ENCODE measurements at places on chromosomes 5 and 9.
A peak's percentile ranks its signal among the peaks of the same experiment; 100 is the strongest.

GRCh38 chr5:96079962-96080361 is 118.3 kb upstream of the ELL2 start:
- DNase-seq, result no peak

DNA sequence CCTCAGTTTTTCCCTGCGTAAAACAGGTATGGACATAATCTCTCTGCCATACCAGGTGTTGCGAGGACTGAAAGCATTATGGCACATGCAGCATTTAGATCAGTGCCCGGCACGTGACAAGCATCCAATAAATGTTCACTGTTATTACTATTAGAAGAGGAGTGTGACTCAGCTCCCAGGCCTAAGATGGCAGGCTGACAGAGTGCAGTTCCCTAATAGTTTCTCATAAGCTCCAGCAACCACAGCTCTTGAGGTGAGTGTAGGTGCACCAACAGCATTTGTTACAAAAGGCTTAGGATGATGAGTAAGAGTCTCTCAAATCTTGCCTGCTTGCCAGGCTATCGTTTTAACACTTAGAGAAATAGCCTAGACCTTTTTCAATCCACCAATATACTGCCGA is 28.9 kb upstream of the GLIS3 start:
- peak; percentile 87 for DNase-seq

DNA sequence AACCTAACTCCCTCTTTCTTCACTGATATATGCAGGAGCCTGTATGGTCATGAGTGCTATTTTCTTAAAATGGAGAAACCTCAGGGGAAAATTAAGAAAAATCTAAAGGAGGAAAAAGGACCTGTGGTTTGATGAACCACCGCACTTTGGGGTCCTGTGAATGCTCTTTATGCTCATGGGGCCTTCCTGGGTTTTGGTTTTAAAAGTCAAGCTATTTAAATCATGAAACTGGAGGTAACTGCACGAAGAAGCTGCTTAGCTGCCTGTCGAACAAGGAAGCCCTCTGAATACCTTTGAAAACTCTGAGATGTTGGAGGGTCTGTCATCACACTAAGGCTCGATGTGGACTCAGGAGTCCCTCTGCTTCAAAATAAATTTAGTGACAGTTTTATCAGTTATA is 564.5 kb upstream of the ADAMTS16 start:
- no peak for DNase-seq

DNA sequence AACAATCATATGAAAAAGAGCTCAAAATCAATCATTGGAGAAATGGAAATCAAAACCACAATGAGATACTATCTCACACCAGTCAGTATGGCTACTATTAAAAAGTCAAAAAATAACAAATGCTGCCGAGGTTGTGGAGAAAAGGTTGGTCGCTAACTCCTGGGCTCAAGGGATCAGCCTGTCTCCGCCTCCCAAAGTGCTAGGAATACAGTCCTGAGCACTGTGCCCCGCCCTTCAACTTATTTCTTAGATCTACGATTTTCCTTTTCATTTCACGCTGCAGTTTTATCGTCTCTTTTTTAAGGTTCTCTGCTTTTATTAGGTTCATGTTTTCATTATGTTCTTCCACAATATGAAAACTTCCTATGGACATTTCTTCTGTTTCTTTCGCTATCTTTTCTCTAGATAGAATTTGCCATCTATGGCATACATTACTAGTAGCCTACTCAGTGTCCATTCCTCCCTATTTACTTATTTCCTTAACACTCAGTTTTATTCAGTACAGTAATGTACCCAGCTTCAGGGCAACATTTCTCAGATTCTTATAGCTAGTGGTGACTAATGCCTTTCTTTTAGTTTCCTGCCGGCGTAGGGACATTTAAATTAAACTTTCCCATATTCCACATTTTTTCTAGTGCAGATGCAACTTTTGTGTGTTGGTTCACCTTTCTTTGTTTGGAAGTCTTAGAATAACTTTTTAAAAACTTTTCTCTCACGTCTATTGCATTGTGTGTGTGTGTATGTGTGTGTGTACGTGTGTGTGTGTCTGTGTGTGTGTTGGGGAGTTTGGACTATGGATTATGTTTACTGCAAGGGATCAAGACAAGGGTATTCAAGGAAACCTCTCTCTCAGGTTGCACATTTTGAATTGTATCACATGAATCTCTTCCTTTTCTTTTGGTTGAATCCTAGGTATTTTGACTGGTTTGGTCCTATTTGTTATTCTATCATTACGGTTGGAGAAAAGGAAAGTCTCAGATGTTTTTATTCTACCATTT is 21.6 kb upstream of the FBN2 start:
- DNase-seq, result no peak

- peak; percentile 72 for DNase-seq
These were observed 40.1 kb downstream of the ALG2 start for GRCh38 chr9:99181621-99182020.

DNA sequence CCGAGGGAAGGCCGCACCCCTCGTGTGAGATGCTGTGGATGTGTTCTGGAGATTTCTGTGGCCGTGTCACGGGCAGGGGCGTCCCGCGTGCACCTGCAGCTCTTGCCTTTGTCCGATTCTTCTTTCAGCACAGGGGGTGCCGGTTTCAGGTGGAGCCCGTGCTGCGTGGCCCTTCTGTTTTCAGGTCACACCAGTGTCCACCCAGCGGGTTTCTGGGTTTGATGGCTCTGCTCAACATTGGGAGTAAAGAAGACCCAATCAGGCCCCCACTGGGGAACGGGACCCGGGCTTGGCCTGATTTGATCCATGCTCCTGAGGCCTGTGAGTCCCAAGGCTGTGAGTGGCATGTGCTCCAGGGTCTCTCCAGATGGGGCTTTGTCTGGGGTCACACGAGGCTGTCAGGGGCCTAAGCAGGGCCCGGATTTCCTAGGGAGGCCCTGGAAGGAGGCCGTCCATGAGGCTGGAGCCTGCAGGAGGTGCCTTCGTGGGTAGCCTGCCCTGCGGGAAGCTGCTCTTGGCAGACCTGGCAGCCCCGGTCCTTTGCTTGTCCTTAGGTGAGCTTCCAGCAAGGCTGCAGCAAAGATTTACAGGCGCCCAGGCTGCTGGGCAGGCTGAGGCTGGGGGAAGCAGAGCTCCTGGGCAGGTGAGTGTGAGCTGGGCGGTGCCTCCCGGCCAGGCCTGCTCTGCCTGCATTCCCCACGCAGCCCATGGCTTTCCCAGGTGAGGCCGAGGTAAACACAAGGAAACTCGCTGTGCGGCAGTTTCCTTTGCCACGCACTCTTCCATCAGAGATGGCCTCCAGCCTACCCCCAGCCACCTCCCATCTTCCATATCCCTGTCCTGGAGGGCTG is 12.8 kb downstream of the MRPL36 start:
- DNase-seq, result no peak

DNA sequence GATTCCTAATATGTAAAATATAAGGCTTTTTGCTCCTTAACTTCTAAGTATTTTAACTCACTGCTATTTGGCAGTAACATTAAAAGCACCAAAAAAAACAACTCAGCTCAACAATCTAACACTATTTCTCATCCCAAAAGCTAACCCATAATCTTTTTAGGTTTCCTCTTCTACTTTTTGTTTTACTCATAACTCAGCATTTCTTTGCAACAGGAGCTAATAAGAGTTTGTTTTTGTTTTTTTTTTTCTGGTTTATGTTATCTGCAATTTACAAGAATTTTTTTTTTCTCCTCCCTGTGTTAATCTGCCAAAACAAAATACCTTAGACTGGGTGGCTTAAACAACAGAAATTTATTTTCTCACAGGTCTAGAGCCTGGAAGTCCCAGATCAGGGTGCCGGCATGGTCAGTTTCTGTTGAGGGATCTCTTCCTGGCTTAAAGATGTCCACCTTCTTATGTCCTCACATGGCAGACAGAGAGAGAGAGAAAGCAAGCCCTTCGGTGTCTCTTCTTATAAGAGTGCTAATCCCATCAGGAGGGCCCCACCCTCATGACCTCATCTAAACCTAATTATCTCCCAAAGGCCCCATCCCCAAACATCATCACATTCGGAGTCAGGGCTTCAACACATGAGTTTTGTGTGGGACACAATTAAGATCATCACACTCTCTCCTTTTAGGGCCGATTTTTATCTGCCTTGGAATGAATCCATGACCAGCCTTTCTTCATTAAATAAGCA is 31.2 kb downstream of the ARL15 start:
- DNase-seq, result no peak

DNA sequence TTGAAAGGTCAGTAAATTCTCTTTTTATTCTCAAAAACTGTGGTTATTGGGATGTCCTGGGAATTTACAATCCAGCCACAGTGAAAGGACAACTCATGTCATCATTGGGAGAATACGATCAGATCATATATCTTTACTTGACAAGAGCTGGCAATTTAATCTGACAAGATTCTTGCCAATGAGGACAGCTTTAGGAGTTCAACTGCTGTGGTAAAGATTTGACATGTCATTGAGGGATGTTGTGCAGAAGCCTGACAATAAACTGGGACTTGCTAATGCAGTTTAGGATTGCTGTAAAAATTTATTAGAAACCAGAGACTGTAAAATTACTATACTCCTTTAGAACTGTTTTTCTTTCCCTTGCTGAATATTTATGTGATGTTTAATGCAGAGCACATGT is 1131.0 kb downstream of the MAT2B start:
- no peak for DNase-seq

DNA sequence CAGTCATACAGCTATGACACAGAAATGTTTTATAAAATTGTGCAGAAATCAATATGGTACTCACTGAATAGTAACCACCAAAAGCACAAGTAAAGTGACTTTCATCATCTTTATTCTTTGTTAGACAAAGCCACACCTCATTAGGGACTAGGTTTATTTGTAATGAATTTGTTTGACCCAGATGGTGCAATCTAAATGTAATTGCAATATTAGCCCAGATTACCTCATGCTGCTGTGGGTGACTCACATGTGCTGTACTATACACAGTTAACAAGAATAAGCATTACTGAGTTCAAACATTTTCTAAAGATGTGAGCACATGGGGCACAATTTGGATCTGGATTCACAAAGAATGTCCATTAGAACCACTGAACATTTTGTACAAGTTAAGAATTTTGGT is 759.3 kb upstream of the TYRP1 start:
- no peak for DNase-seq

GRCh38 chr5:177444106-177445051 is 2.2 kb upstream of the PRR7 start:
- no peak for DNase-seq

DNA sequence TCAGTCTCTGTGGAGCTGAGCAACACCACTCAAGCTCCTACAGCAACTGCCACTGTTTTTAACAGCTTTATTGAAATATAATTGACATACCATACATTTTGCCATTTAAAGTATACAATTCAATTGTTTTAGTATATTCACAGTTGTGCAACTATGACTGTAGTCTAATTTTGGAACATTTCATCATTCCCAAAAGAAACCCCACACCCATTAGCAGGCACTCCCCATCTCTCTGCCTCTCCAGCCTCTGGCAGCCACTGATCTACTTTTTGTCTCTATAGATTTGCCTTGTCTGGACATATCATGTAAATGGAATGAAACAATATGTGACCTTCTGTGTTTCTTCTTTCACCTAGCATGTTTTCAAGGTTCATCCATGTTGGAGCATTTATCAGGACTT is 43.5 kb downstream of the RUSC2 start:
- DNase-seq, result no peak

- peak; percentile 77 for DNase-seq
These were observed 1.6 kb upstream of the OXCT1 start for GRCh38 chr5:41871852-41872251.

DNA sequence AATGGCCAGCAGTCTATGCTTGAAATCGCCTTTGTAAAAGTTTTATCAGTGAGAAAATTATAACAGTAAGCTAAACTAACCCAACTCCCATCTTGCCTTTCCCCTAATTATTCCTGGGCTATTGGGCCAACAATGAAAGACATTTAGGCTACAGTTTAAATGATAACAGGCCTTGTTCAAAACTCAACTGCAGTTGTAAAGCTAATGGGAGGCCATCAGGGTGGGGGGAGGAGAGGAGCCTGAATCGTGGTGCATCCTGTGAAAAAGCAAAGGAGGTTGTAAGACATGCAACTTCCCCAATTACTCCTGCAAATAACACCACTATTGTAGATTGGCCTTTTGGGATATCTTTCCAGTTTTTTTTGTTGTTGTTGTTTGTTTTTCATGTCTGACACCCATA is 53.8 kb downstream of the ACTL7B start:
- no peak for DNase-seq

DNA sequence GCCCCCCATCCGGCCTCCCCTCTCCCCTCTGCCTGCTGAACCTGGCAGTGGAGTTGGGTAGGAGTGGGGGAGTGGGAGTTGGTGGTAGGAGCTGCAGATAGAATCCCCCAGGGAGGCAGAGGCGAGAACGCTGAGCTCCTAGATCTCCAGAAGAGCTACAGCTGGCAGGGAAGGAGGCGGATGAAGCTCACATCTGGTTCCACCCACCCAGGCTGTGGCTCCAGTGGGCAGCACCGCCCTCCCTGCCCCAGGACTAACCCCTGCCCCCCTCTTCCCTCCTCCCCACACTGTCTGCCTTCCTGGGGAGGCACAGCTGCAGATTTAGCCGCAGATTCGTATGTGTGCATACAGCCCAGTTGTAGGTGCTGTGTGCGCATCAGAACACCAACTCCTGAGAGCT is 34.2 kb downstream of the C9orf50 start:
- no peak for DNase-seq

DNA sequence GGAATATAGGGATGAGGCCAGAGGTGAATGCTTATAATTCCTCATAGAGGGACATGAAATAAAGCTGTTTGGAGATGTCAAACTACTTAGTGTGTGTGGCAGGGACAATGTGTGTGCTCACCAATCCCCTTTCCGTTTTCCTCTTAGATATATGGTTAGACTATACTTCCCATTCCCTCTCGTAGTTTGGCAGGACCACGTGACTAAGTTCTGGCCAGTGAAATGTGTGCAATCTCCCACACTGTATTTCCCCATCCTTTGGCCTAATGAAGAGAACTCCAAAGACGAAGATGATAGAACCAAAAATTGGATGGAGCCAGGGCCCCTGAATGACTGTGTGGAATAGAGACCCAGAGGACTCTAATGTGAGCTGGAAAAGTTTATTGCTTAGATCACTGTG is 233.4 kb upstream of the KLF4 start:
- DNase-seq, result no peak

GRCh38 chr5:89120719-89121118 is 237.7 kb upstream of the MEF2C start:
- no peak for DNase-seq

DNA sequence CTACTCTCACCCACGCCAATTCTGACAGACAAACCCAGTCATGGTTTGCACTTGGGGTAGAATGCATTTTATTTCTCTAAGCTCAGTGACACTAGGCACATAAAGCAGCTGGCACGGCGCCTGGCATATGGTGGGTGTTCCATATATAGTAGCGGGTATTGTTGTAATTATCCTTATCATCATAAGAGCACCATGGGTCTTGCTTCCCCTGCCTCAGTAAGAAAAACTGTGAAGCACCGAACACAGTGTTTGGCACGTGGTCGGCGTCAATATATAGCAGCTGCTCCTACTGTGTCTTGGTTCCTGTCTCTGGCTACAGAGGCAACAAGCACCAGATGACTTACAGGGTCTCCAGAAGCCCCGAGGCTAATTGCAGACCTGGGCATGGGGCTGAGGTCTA is 194.1 kb upstream of the PANK3 start:
- DNase-seq, result no peak

- no peak for DNase-seq
These were observed 965 bp downstream of the GLIPR2 start for GRCh38 chr9:36137392-36138004.

All from astrocyte (in vitro differentiated cells and primary cell).